Endothelial cell of umbilical vein (primary cell): ENCODE measurements at places on chromosomes 7 and 10. TPM values are rescaled to one million over a fixed set of nuclear protein-coding genes. Genes with fewer than 3 reads are reported as not detected.

DNA sequence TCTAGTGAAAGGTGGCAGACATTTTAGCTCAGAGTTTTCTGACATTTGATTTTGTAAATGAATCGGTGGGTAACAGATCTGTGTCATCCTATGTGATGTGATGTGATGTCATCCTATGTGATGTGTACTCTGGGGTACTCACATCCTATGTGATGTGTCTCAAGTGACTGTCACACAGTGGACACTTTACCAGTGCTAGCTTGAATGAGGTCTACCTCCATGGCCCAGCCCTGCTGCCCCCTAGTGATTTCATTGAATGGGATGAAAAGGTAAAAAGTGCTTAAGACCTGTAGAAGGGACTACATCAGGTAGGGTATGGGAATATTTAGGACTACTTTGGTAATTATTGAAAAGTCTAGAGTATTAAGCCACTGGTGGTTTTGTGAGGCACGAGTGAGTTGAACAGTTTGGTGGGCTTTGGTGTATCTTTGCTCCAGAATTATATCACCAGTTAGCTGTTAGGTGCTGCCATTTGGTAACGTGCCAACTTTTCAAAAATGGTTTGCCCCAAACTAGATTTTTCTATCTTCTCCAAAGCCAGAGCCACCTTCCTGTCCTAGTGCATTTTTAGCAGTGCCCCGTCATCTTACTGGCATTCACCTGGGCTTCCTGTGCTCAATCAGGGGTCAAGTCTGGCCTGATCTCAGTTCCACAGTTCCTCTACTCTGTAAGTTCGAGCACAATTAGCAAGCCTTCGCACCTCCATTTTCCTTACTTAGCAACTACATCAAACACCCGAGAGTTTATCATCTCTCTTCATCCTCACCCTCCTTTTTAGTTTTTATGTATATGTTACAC, 9.7 kb downstream of the EIF4H start:
- peaks cover 20% of the 10 kb centered on the region for H3K36me3 ChIP-seq
- peak; percentile 36 for DNase-seq
- no peak overlapping the region for H3K4me3 ChIP-seq
- H3K27ac ChIP-seq: peak overlapping the region; percentile 13
- H3K27me3 ChIP-seq: no peaks in the 10 kb centered on the region
- H3K4me1 ChIP-seq: peaks cover 51% of the 10 kb centered on the region

GRCh38 chr7:155265961-155266360, 31.7 kb upstream of the INSIG1 start:
- no peaks in the 10 kb centered on the region for H3K4me1 ChIP-seq
- H3K27me3 ChIP-seq: peaks cover 4% of the 10 kb centered on the region
- H3K36me3 ChIP-seq: no peaks in the 10 kb centered on the region
- no peak for DNase-seq
- H3K4me3 ChIP-seq: no peak overlapping the region

DNA sequence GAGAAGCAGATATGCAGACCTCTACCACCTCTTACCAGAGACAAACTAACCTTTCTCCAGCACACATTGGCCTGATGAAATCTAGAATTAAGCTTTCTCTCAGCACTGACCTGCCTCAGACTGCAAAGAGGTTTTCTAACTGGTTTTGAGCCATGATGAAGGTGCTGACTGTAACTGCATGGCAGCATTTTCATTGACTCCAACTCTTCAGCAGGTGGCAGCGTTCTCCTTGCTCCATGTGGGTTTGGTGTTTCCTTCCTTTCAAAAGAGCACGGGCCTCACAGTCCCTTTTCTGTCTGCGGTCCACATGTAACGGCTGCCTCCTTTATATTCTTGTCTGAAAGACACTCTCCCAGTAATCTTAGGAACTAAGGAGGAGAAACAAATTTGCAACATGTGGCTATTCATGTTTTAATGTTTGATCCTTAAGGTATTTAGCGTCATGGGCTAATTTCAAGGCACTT, 12.6 kb downstream of the KLLN start:
- H3K4me1 ChIP-seq: no peaks in the 10 kb centered on the region
- H3K36me3 ChIP-seq: no peaks in the 10 kb centered on the region
- no peak overlapping the region for H3K27ac ChIP-seq
- DNase-seq: peak; percentile 54

GRCh38 chr10:21519941-21520436, 5.5 kb downstream of the SKIDA1 start:
- H3K27ac ChIP-seq: peak overlapping the region; percentile 73
- H3K36me3 ChIP-seq: no peaks in the 10 kb centered on the region
- H3K4me1 ChIP-seq: peaks cover 37% of the 10 kb centered on the region
- peak; percentile 84 for DNase-seq
- peak overlapping the region; percentile 86 for H3K4me3 ChIP-seq

GRCh38 chr7:16193631-16194030, 227.7 kb downstream of the CRPPA start:
- H3K27ac ChIP-seq: no peak overlapping the region
- H3K4me1 ChIP-seq: no peaks in the 10 kb centered on the region
- H3K27me3 ChIP-seq: no peaks in the 10 kb centered on the region
- DNase-seq: no peak

GRCh38 chr10:133618851-133619250, 7.7 kb downstream of the FRG2B start:
- H3K36me3 ChIP-seq: no peaks in the 10 kb centered on the region
- no peak overlapping the region for H3K27ac ChIP-seq
- DNase-seq: no peak
- no peaks in the 10 kb centered on the region for H3K27me3 ChIP-seq

- H3K36me3 ChIP-seq: no peaks in the 10 kb centered on the region
- H3K27me3 ChIP-seq: no peaks in the 10 kb centered on the region
- H3K27ac ChIP-seq: peak overlapping the region; percentile 26
- peaks cover 41% of the 10 kb centered on the region for H3K4me1 ChIP-seq
Measured at GRCh38 chr10:4810092-4810491, 15.9 kb upstream of the AKR1E2 start.

DNA sequence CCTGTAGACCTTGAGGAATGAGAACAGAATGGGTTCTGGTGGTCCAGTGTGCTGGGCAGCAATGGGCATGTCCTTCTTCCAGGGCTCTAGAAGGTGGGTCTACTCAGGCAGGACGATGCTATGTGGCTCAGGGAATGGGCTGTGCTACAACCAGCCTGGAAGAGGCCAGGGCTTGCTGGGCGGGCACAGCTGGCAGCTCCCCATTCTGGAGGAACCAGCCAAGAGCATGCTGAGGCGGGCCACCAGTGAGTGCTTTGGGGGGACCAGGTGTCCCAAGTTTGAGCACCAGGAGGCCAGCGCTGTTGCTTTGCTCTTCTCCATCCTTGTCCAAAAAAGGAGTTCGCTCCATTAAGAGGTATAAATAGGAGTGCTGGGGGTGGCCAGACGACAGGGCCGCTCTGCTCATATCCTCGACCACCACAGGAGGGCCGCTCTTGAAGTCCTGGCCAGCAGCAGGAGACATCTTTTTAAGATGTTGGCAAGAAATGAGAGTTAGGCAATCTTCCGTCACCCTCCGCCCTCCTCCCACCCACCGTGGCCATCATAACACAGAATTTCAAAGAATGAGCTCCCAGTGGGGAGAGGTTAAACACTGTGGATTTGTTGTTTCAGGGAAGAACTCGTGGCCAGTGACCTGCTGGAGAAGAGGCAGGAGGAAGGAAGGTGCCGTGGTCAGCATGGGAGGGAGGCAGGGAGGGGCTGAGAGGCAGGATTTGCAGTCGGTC, 141.3 kb downstream of the GRK5 start:
- DNase-seq: no peak
- no peak overlapping the region for H3K27ac ChIP-seq
- no peak overlapping the region for H3K4me3 ChIP-seq
- no peaks in the 10 kb centered on the region for H3K4me1 ChIP-seq
- H3K27me3 ChIP-seq: no peaks in the 10 kb centered on the region

- no peaks in the 10 kb centered on the region for H3K27me3 ChIP-seq
- no peaks in the 10 kb centered on the region for H3K4me1 ChIP-seq
- no peak for DNase-seq
- H3K36me3 ChIP-seq: no peaks in the 10 kb centered on the region
- H3K4me3 ChIP-seq: no peak overlapping the region
Measured at GRCh38 chr7:97130417-97131139, 13.1 kb downstream of the SDHAF3 start.

Gene ZNF398
- total RNA-seq: 8.6 and 10.6 TPM in 2 replicates

GRCh38 chr10:84571146-84571545, 242.8 kb downstream of the CCSER2 start:
- H3K27ac ChIP-seq: no peak overlapping the region
- no peak overlapping the region for H3K4me3 ChIP-seq
- H3K4me1 ChIP-seq: no peaks in the 10 kb centered on the region
- H3K27me3 ChIP-seq: no peaks in the 10 kb centered on the region

Gene OPALIN
- total RNA-seq: not detected in 2 replicates

Gene MBL2
- not detected in 2 replicates for total RNA-seq

Gene FGL2
- total RNA-seq: not detected in 2 replicates

- H3K4me3 ChIP-seq: no peak overlapping the region
- peaks cover 2% of the 10 kb centered on the region for H3K4me1 ChIP-seq
- no peaks in the 10 kb centered on the region for H3K27me3 ChIP-seq
- H3K27ac ChIP-seq: no peak overlapping the region
- no peaks in the 10 kb centered on the region for H3K36me3 ChIP-seq
Measured at GRCh38 chr7:18357691-18358090, 137.9 kb upstream of the HDAC9 start.

DNA sequence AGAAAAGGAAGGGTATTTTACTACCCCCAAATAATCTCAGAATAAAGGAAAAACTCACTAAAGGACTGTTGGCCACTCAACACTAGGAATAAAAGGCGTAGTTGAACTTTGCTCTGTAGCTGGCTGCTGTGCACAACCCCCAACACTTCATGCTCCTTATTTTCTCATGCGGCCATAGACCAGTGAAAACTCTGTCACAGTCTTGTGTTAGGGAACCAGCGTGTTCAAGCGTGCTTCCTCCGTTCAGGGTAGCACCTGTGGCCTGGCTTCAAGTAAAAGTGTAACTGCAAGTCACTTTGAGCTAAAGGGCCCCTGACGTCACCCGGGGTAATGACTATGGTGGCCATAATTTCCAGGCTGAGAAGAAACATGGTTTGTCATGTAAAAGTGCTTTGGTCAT, 27.0 kb downstream of the BLNK start:
- no peak for DNase-seq
- H3K4me1 ChIP-seq: no peaks in the 10 kb centered on the region
- H3K36me3 ChIP-seq: no peaks in the 10 kb centered on the region
- no peaks in the 10 kb centered on the region for H3K27me3 ChIP-seq
- no peak overlapping the region for H3K27ac ChIP-seq

DNA sequence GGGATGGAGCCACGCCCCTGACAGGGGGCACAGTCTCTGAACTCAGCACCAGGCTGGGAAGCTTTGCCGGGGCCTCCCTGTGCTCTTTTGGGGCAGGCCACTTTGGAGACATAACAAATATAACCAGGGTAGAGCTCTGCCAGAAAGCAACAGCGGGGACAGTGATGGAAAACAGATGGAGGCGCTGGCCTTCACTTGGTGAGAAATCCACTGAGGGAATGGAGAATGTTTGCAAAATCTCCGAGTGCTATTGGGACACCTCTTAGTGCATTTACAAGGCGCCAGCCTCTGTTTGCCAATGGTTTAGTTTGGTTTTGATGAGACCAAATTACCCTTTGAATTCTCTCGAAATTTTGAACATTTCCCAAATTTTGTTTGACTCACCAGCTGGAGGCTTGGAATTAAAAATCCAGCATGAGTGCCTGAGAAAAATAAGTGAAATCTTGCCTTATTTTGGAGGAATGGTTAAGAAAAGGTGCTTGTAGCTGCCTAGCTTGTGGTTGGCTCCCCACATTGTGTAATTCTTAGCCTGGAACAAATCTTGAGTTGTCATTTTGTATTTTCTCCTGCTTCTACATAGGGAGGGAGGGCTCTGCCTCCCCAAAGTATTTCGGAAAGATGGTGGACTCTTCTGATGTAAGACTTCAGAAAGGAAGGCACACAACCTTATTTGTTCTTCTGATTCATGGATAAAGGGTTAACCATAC, 980.5 kb downstream of the LRMDA start:
- H3K4me1 ChIP-seq: no peaks in the 10 kb centered on the region
- no peaks in the 10 kb centered on the region for H3K36me3 ChIP-seq
- no peak for DNase-seq
- H3K4me3 ChIP-seq: no peak overlapping the region
- no peak overlapping the region for H3K27ac ChIP-seq

DNA sequence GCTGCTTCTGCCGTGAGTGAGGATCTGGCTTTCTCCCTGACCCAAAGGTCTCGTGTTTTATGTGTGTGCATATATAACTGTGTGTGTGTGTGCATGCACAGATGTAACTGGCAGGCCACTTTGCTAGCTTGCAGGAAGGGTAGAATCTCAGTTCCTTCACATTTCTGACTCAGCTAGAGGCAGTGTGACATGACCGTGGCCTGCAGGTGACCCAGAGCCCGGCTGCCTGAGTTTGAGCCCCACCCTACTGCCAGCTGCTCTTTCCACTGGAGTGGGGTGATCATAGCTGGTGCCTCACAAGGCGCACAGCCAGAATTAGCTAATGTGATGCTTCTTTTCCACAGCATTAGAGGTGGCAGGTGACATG, 9.3 kb upstream of the MYL7 start:
- peaks cover 16% of the 10 kb centered on the region for H3K27me3 ChIP-seq
- H3K27ac ChIP-seq: no peak overlapping the region
- DNase-seq: no peak
- H3K36me3 ChIP-seq: no peaks in the 10 kb centered on the region
- no peak overlapping the region for H3K4me3 ChIP-seq

GRCh38 chr7:16765436-16765859, 11.9 kb downstream of the TSPAN13 start:
- H3K27me3 ChIP-seq: no peaks in the 10 kb centered on the region
- peak; percentile 81 for DNase-seq
- H3K4me1 ChIP-seq: peaks cover 19% of the 10 kb centered on the region
- no peak overlapping the region for H3K4me3 ChIP-seq
- no peaks in the 10 kb centered on the region for H3K36me3 ChIP-seq

DNA sequence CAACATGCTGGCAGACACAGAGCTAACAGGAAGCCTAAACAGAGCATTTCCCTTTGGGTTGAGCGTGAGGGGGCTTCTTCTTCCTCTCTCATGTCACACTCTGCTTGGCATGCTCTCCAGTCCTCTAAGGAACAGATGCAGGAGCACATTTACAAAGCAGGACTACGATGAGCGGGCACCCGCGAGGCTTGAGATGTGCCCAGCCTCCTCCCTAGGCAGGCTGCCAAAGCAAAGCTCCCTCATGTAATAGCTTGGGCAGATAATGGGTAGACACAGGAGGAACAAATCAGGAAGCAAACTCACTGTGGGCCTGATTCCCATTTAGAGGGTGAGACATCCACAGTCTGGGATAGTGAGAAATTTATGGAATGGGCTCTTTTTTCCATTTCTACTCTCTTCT, 519.1 kb downstream of the NRG3 start:
- no peak overlapping the region for H3K4me3 ChIP-seq
- H3K27ac ChIP-seq: no peak overlapping the region
- H3K4me1 ChIP-seq: peaks cover 4% of the 10 kb centered on the region
- DNase-seq: peak; percentile 39
- H3K27me3 ChIP-seq: no peaks in the 10 kb centered on the region
